ENCODE measurements at places on chromosomes 1 and 21.
A peak's percentile ranks its signal among the peaks of the same experiment; 100 is the strongest.

DNA sequence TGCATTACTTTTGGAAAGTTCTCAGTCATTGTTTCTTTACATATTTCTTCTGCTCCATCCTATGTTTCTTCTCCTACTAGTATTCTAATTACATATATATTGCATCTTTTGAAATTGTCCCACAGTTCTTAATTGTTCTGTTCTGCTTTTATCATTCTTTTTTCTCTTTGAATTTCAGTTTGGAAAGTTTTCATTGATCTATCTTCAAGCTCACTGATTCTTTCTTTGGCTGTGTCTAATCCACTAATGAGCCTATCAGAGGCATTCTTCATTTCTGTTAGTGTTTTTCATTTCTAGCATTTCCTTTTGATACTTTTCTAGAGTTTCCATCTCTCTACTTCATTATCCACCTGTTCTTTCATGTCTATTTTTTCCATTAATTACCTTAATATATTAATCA lies 159.0 kb upstream of the KCNJ15 start:
- DNase-seq = no peak

DNA sequence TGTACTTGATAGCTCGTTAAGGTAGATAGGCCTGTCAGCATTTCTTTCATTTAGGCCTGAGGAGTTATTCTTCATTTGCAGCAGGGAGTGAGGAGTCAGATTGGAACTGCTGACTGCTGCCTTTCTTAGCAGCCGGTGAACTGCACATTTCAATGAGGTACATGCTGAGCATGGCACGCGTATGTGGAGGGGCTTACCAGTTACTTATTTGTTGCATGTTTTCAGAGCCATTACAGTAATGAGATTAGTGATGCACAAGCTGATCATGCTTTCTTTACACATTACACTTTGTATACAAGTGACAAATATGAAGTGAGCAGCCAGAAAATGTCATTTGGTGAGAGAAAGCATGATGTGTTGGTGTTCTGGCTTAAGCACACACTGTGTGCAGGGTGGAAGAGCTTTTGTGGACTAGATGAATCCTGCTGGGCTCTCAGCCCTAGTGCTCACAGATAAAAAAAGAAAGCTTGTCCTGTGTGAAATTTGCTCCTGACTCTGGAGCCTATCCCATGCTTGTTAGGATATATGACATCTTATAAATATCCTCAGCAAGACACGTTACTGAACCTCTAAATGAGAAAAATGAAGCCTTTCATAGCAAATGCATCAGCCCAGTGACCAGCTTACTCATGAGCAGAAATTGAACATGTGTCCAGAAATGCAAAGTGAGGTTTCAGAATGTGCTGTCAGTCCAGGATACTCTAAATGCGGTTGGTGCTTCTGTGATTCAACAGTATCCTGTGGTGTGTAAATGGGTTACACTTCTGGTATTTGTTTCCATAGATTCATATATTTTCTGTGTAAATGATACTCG lies 574.7 kb upstream of the ADGRL2 start:
- DNase-seq = no peak

DNA sequence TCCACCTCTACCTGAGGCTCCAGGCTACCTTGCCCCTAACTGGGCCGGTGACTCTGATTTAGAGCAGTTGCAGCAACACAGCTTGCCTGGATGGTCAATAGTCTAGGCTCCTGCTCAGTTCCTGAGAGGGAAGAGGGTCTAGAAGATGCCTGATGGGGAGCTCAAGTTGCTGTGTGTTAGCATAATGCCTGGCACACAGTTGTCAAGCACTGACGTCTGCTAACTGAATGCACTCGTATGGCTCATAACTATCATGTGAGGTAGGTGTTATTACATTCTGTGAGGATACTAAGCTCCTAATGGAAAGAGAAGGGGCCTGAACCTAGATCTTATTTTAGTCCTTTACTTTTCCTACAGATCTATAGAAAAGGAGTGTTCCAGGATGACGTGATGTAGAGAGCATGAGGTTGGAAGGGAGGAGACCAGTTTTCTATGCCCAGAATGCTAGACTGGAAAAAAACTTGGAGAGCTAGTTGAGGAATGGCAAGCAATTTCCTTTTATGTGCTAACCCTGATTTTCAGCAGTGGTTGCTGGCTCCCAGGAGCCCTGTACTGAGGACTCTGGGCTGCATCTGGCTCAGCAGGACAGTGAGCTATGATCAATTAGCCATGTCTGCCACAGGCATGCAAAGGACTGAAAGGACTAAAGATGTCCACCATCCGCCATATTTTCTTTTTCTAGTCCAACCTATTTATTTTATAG lies 30.0 kb downstream of the FAM78B start:
- no peak for DNase-seq

DNA sequence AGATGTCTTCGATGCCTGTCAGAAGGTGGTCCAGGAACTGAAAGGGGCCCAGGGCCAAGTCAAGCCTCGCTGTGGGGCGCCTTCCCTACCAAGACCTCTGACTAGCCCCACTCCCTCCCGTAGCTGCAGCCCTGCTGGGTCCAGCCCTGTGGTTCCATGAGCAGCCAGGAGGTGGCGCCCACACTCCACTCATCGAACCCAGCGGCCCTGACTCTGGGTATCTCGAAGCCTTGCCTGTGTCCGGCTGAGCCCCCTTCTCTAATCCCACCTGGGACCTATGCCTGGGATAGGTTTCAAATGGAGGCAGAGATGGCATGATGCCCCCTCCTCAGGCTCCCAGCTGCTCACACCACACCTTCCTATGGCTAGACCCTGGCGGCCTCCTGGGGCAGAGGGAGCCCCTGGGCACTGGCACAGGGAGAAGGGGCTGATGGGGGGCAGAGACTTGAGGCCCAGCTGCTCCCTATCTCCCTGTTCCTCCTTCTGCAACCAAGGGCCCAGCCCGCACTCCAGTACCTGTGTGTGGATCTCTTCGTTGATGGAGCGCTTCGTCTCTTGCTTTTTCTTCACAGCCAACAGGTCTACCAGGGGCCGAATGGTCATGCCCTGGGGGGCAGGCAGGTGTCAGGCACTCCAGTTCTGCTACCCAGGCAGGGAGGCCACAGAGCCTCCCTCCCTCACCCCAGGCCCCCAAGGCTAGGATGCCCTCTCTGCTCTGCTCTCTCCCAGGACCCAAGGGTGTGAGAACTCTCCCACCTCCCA lies 52.0 kb downstream of the SLC9A1 start:
- peak; percentile 57 for DNase-seq

DNA sequence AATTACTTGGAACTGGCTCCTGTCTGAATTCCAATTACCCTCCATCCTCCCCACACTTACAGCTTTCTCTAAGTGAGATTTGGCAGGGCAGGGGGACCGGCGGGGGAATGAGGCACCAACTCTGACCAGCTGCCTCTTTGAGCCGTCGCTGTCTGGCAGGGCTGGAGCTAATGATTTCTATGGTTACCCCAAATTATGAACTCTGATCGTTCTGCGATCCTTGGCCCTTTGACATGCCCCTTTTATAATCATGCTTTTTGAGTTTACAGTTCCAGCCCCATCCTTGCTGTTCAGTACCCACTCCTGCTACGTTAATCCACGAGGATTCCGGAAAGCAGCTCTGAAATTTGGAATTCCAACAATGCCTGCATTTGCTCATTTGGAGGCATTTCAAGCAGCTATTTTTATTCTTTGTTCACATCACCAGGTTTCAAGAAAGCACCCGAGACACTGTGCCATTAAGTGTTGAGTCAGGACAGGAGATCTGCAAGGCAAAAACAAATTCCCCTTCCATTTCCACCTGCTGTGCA lies 54.6 kb upstream of the LBR start:
- DNase-seq = no peak

DNA sequence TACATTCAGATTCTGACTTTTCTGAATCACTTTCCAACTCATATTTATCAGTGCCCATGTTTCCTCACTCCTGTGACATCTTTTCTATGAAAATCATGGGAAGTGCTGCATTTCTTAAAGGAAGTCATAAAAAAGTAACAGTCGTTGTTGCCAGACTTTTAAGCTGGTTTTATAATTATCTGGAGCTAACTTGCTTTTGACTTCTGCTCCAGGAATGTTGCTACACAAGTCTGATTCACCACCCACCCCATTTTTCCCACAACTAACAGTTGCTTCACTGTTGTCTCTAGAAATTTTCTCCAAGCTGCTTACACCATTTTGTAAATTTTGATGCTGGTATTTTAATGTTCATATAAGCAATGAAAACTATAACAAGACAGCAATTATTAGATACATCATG lies 12.2 kb downstream of the FCRLB start:
- no peak for DNase-seq

- no peak for DNase-seq
Observed at GRCh38 chr1:231557898-231558707, 29.6 kb downstream of the TSNAX start.

- DNase-seq = no peak
Observed at GRCh38 chr1:31685795-31686194, 18.0 kb downstream of the COL16A1 start.

GRCh38 chr21:42552407-42553336 lies 39.0 kb downstream of the SLC37A1 start:
- DNase-seq = no peak

DNA sequence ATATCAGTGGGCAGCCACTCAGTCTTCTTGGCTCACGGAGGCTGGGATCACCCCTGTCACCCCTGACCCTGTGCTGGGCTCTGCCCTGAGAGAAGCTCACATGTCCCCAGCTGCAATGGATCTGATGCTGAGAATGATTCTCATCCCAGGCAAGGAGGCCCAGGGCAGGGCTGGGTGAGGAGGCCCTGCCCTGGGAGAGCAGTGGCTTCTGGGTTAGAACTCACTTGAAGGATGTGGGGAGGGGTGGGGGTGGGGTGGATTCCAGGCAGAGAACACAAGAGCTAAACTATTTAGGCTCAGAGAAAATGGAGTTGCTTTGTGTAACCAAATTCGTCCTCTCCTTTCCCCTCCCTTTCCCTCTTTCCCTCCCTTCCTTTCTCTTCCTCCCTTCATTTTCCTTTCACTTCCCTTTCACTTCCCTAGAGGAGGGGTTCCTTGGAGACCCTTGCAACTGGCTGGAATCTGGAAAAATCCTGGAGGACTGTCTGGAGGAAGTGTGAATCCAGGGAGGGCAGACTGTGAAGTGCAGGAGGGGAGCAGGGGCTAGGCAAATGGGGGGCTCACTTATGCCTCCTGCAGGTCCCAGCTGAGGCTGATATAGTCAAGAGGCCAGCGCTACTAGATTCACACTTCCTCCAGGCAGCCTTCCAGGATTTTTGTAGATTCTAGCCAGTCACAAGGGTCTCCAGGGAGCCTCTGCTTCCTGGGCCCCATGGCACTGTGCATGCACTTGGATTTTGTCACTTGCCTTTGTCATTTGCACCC lies 47.0 kb downstream of the IGSF21 start:
- no peak for DNase-seq

DNA sequence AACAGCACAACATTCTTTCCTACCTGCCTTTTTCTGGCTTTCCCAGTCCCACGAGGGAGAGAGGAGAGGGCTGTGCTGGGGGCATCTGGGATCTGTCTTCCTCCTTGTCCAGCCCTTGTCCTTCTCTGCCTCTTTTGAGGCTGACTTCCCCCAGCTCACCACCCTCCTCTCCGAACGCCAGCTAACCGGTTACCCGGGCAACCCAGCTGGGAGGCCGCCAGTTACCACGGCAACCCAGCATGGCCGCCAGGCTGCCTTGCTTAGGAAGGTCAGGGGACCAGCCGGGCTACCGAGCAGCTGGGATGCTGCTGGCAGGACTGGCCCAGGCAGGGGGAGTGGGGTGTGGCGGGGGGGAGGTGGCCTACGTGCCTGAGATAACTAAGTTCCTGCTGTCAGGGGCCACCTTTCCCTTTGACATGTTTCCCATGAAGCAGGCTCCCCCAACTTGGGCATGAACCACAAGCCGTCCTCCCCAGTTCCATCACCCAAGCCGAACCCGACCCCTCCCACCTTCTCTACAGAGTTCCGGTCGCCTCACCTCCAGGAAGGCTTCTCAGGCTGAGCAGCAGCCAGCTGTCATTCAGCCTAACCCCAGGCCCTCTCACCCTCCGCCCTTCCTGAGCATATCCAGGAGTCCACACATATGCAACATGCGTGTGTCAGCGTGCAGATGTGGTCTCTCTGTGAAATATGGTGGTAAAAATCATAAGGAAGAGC lies 8.7 kb downstream of the PLEKHA6 start:
- DNase-seq = peak; percentile 81

- DNase-seq = no peak
Observed at GRCh38 chr21:45524756-45525152, 17.5 kb downstream of the SLC19A1 start.

- no peak for DNase-seq
Observed at GRCh38 chr1:2250721-2251281, 22.7 kb downstream of the SKI start.

DNA sequence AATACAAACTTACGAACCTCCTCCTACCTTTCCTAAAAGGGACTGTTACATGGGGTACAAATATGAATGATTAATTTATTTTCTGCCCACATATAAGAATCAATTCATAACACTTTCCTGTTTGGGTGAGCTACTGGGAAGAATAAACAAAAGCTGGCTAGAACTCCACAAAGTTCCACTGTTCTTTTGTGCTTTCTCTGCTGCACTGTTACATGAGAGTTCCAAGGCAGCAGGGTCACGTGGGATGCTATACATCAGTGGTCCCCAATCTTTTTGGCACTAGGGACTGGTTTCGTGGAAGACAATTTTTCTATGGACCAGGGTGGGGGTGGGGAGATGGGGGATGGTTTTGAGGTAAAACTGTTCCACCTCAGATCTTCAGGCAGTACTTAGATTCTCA lies 2.2 kb upstream of the ANGPTL7 start:
- no peak for DNase-seq

Data from left kidney (tissue), 8 donors.